ENCODE measurements at places on chromosomes 3 and 15.

GRCh38 chr3:71692139-71692538, 33.1 kb downstream of the EIF4E3 start:
- no peak for DNase-seq

- no peak for DNase-seq
These were observed 487.2 kb upstream of the BCHE start for GRCh38 chr3:166324401-166324800.

- DNase-seq: no peak
These were observed 272.2 kb upstream of the NR2F2 start for GRCh38 chr15:96058103-96058851.

GRCh38 chr3:133040696-133041523, 2.7 kb downstream of the TMEM108 start:
- peak; percentile 79 for DNase-seq

DNA sequence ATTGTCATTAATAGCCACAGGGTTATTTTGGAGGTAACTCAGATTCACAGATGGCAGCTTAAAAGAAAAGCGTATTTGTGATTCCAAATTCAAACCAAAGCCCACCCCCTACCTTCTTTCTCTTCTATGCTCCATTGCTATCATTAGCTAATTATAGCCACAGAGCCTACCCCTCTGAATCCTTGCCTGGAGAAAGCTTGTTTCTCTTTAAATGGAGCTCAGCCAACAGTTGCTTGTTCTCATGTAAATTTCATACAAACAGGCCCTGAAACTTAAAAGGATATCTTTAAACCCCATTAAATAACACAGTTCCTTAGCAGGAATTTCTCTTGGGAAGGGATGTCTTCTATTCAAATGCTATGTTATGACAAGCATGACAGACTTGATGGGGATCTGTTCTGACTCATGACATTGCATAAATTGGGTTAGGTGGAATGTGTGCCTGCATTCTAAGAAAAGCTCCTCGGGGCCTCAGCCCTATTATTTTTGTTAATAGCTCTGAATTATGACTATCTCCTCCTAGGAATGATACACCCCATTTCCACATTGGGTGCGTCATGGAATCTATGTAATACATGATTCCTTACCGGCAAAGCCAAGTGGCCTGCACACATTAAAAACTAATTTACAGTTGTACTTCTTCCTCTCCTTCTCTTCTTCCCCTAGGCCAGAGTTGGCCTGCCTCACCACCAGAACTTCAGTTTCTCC, 265.8 kb downstream of the TAFA4 start:
- DNase-seq: no peak

DNA sequence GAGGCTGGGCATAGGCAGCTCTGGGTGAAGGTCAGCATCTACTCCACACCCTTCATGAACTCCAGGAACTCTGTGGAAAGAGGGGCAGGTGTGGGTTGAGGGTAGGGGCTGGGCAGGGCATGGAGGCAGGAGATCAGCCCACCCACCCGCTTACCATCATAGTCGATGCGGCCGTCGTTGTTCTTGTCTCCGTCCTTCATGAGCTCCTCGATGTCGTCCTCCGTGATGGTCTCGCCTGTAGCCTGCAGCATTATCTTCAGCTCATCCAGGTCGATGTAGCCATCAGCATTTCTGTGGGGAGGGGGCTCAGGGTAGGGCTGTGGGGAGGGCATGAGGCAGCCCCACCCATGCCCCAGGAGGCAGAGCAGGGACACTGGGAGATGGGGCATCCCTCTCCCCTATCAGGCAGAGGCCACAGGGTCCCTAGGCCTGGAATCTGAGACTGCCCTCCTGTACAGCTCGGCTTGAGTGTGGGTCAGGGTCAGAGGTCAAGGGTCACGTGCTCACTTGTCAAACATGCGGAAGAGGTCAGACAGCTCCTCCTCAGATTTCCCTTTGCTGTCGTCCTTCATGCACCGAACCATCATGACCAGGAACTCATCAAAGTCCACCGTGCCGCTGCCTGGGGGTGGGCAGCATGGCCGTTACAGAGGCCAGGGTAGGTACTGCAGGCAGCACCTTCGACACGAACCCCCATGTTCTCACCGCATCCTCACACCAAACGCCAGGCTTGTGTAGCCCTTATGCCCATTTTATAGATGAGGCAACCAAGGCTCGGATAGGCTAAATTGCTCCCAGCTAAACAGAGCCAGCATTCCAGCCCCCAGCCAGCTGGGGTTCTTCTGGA, 2.4 kb downstream of the TNNC1 start:
- DNase-seq: no peak

DNA sequence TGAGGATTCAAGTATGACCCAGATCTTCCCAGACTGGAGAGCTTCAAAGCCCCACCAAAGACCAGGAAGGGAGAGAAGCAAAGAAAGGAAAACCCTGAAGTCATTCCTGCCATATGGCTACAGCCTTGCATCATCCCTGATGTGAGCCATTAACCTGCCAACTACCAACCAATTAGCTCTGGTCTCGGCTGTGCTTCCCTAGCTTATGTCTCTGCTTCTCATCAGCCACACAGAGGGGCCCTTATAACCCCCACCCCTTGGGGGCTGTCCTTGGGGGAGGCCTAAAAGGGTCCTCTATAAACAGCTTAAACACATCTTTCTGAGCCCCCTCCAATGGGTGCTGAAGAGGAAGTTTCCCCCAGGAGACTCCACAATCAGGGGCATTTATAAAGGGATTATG, 52.8 kb downstream of the NOX5 start:
- DNase-seq: no peak

GRCh38 chr3:43542328-43543043, 79.3 kb downstream of the ANO10 start:
- no peak for DNase-seq

DNA sequence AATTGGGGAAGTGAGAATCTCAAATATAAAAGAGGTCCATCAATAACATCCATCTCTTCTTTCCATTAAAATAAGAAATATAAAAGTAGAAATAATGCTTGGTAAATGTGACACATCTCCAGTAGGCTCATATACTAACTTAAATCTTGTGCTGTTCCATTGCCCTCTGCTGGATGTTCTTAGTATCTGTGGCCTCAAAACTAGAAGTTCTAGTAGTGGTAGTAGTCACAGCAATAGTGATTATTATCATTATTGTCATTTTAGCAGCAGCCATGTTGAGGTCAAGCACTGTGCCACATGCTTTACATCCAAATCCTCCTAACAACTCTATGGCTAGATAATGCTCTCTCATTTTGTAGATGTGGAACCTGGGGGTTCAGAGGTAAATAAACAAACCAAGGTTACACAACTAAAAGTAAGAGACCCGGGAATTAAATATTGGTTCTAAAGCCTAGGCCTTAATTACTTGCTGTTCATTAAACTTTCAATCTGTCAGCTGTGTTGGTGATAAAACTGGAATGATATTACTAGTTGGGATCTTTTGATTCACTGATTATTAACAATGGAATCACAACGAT, 20.2 kb upstream of the BTLA start:
- peak; percentile 17 for DNase-seq

DNA sequence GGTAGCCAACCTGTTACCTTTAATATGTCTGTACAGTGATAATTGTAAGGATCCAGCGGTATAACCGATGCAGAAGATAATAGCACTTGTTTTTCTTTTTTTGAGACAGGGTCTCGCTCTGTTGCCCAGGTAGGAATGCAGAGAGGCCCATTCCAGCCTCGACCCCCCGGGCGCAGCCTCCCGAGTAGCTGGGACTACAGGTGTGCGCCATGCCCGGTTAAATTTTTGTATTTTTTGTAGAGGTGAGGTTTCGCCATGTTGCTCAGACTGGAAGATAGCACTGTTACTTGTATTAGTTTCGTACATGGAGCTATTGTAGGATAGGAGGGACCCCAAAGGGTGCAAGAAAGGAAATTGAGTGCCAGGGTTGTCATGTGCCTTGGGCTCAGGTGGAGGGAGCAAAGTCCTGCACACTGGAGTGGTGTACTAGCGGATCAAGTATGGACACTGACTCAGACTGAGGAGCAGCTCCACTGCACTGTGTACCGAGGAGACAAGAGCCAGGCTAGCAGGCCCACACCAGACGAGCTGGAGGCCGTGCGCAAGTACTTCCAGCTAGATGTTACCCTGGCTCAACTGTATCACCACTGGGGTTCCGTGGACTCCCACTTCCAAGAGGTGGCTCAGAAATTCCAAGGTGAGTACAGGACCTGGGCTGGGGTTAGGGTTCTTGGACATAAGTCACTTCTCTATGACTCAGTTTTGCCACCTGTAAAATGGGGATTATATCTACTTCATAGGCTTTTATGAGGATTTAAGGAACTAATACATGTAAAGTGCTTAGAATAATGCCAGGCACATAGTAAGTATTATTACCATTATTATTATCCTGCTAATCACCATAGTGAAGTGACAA, 1.0 kb downstream of the OGG1 start:
- no peak for DNase-seq

GRCh38 chr15:66862940-66863335, 160.9 kb downstream of the SMAD6 start:
- DNase-seq: no peak

- DNase-seq: no peak
These were observed 28.0 kb downstream of the PRR20G start for GRCh38 chr3:127259882-127260281.

DNA sequence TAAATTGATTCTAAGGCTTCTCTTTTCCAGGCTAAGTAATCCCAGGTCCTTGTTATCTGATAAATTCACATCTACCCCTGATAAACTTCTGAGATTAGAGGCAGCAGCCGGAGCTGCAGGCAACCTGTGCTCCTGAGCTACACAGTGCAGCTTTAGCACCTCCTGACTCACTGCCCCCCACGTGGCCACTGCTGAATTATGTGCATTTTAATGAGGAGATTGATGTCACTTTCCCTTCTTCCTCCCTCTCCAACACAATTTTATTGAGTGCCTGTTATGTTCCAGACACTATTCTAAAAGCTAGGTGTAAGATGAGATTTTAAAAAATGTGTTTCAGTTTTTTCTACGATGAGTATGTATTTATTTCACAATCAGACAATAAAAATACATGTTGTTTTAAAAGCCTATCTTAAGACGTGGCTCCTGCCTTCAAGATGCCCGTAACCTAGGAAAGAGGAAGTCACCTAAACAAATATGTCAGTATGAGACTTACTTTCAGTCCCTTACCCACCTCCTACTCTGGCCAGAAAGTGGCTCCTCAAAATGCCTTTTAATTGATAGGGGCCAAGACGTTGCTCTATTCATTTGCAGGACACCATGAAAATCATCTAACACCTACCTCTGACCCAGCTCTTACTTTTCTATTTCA, 161.5 kb upstream of the PFN2 start:
- DNase-seq: no peak

- DNase-seq: no peak
These were observed 26.8 kb upstream of the IL1RAP start for GRCh38 chr3:190486908-190487607.

GRCh38 chr3:195094191-195094921, 176.6 kb downstream of the XXYLT1 start:
- DNase-seq: no peak

GRCh38 chr15:75861750-75862402, 18.6 kb downstream of the UBE2Q2 start:
- DNase-seq: no peak

DNA sequence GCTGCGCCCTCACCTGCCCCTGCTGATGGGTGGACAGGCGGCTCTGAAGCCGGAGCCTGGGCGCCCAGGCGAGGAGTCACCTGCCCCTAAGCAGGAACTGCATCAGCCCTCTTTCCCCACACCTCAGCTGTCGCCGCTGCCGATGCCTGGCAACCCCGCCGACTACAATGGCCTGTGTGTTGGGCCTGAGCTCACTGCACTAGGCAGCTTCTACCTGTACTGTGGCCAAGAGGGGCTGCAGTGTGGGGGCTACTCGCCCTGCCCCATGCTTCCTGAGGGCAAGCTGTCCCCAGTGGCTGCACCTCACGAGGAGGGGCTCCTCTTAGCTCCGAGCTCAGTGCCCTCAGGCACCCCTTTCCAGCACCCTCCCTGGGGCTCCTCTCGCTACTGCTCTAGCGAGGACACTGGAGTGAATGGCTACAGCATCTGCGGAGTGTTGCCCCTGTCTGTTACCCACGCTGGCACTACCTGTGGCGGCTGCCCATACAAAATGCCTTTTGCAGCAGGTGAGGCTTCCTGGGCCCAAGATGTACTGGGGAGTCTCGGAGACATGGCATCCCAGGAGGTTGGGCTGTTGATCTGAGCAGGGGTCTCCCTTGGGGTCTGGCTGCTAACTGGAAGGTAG, 11.3 kb upstream of the CHST14 start:
- DNase-seq: no peak

GRCh38 chr15:82020625-82021394, 25.0 kb downstream of the MEX3B start:
- DNase-seq: no peak

- DNase-seq: no peak
These were observed 31.6 kb upstream of the COPB2 start for GRCh38 chr3:139421040-139421439.

DNA sequence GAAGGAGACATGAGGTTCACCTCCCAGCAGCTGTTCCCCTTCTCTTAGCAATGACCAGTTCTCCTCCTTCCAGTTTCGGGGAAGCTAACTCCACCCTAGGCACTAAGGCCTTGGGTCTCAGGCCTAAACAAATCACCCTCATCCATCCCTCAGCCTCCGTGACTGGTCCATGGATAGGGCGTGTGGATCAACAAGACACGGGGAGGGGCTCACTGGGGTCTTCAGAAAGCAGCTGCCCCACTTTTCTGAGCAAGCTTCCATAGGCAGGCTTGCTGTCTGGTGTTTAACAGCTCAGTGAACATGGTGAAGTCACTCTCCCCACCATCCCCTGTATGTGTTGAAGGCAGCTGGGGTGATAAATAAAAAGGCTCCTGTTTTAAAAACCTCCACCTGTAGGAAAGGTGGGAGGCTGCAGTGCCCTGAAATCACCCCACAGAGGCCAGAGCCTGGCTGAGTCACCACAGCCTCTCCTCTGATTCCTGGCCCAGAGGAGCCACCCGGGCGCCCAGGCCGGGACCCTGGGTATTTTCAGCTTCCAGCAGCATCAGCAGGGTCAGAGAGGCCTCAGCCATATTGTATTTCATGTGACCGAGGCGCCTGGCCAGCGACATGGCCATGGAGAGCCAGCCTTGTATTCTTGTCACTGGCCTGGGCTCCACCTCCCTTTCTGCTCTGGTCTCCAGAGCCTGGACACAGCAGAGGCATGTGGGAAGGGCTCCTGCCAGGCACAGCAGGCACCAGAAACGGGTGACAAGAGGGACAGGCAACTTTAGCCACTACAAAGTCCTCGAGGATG, 60.3 kb upstream of the HERC1 start:
- DNase-seq: no peak

GRCh38 chr3:172334671-172335207, 113.5 kb downstream of the GHSR start:
- no peak for DNase-seq

- no peak for DNase-seq
These were observed 93.2 kb downstream of the SLCO3A1 start for GRCh38 chr15:91946581-91947292.

DNA sequence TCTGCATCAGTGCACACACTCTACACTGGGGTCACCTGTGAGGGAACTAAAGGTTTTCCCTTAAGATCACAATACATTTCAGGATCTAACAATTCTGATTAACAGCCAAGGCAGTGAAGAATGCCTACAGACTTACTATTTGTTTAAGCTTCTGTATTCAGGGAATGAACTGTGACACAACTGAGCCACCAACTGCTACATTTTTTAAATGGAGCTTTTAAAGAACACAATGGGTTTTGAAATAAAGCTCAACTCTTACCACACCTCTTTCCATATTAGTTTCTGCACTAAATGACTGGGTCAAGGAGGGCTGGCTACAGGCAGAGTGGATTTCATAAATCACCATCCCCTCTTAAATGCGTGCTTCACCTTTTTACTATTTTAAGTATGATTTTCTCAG, 100.2 kb downstream of the TMCC1 start:
- DNase-seq: peak; percentile 19

GRCh38 chr3:61774279-61774890, 213.0 kb downstream of the PTPRG start:
- no peak for DNase-seq

All from NCI-H2107 (cell line).